ENCODE measurements at places on chromosomes 12 and 14.
A peak's percentile ranks its signal among the peaks of the same experiment; 100 is the strongest.

- DNase-seq, result no peak
Measured at GRCh38 chr14:63383776-63384367, 65.1 kb upstream of the GPHB5 start.

GRCh38 chr12:121751034-121751433, 38.5 kb downstream of the TMEM120B start:
- DNase-seq, result no peak

GRCh38 chr12:132194056-132194455, 49.8 kb downstream of the NOC4L start:
- DNase-seq, result no peak

- DNase-seq, result peak; percentile 88
Measured at GRCh38 chr14:99807413-99808153, 14.4 kb downstream of the EML1 start.
